Activated naive CD8-positive, alpha-beta T cell treated with anti-CD3 and anti-CD28 coated beads, Interleukin-2, amount 10 ng/mL, durations not matched to agents 7 days and 5 days (primary cell): ENCODE measurements at places on chromosomes 3 and 15. TPM values are rescaled to one million over a fixed set of nuclear protein-coding genes. Genes with fewer than 3 reads are reported as not detected.

DNA sequence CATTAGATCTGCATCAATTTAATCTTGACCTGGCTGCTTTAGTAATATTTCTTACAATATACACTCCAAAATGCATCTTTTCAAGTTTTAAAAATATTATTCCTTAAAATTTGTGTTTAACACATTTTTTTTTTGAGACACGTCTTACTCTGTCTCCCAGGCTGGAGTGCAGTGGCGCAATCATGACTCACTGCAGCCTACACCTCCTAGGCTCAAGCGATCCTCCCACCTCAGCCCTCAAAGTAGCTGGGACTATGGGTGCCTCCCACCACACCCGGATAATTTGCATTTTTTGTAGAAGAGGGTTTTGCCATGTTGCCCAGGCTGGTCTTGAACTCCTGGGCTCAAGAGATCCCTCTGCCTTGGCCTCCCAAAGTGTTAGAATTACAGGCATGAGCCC is 73.6 kb downstream of the ETV5 start:
- no peak for DNase-seq

DNA sequence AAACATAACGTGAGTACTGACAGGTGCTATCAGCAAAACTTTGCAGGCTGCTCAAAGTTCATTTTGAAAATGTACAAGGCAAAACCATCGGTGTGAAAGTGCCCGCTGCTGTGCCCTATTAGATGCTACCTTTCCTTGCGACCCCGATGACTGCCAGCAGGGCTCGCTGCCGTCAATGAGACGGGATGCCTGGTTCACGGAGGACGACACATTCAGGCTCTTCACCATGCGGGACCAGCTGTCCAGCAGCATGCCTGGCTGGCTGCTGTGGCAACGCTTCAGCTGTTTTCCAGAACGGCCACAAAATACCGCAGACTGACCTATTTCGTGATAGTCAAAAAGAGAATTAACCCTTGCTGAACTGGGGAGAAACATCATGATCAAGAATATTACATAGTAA is 92.7 kb upstream of the OCA2 start:
- no peak for DNase-seq

- DNase-seq = no peak
These were observed 144.5 kb downstream of the FBLN2 start for GRCh38 chr3:13693441-13693840.

- peak; percentile 6 for DNase-seq
These were observed 25.2 kb upstream of the MAGEF1 start for GRCh38 chr3:184737063-184737462.

DNA sequence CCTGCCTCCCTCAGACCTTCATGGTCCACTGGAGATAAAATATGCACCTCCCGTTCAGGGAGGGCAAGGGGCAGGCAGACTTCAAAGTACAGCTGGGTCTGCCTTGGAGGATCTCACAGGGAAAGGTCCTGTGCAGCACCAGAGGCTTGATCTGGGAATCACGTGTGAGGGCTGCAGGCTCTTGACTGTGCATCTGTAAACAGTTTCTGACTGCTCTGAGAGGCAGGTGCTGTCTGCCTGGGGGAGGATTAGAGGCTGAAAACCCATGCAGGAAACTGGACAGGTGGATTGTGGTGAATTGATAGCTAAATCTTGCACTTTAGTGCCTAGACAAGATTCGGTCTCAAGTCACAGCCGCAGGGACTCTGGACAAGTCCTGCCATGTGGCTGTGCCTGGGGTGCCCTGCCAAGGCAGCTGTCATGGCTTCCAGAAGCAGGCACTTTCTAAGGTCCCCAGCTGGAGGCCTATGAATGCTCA is 239.3 kb downstream of the EPHB1 start:
- no peak for DNase-seq

- DNase-seq = no peak
These were observed 11.0 kb upstream of the GPD1L start for GRCh38 chr3:32095431-32095830.

DNA sequence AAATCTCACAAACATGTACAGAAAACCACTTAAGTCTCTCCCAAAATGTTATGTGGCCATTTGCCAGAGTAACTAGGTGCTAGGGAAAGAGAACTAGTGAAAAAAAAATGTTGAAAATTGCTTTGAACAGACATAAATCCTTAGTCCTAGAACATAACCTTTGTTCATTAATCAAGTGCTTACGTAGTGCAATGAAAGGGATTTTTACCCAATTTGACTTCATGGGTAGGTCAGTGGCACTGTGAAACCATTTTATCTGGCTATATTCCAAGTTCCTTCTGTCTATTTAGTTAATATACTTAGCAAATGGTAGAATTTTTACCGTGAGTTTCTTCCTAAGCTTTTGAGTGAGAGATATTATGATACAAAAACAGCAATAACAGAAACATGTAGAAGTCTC is 209.4 kb downstream of the DIPK2A start:
- no peak for DNase-seq

GRCh38 chr3:29426302-29427226 is 145.7 kb downstream of the RBMS3 start:
- no peak for DNase-seq

- no peak for DNase-seq
These were observed 21.3 kb downstream of the TRANK1 start for GRCh38 chr3:36923523-36923943.

The MED12L gene
- 0.68 TPM for total RNA-seq
